ENCODE measurements at places on chromosomes 6 and 20.
A peak's percentile ranks its signal among the peaks of the same experiment; 100 is the strongest.

DNA sequence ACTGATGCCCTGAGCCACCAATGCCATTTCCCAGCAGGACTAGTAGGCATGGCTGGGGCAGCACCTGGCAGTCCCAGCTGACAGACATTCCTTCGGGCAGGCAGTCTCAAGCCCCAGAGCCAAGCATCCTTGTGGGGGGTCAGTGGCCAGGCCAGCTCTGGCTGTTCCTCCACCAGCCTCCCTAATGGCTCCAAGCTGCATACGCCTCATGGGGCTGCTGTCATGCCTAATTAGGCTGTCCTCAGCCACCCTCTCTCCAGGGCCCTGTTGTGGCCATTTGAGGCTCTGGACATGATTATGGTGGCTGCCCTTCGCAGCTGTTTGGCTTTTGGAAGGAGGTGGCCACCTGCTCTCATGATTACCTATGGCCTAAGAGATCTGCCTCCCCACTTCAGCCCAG, 79.4 kb downstream of the DLGAP4 start:
- DNase-seq = no peak

- DNase-seq = no peak
Observed at GRCh38 chr20:58094698-58095097, 133.8 kb downstream of the ANKRD60 start.

GRCh38 chr6:44808148-44808547, 420.6 kb downstream of the CDC5L start:
- DNase-seq = peak; percentile 14

DNA sequence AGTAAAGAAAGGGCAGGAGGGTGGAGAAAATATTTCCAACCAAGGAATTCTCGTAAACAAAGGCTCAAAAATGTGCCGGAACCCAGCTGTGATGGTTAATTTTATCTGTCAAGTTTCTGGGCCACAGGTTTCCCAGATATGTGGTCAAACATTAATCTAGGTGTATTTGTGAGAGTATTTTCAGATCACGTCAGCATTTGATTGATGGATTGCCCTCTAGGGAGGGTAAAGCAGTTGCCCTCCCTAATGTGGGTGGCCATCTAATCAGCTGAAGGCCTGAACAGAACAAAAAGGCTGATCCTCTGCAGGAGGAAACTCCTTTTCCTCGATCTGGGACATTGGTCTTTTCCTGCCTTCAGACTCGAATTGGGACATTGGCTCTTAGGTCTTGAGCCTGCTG, 298.7 kb upstream of the TCF21 start:
- DNase-seq = no peak

DNA sequence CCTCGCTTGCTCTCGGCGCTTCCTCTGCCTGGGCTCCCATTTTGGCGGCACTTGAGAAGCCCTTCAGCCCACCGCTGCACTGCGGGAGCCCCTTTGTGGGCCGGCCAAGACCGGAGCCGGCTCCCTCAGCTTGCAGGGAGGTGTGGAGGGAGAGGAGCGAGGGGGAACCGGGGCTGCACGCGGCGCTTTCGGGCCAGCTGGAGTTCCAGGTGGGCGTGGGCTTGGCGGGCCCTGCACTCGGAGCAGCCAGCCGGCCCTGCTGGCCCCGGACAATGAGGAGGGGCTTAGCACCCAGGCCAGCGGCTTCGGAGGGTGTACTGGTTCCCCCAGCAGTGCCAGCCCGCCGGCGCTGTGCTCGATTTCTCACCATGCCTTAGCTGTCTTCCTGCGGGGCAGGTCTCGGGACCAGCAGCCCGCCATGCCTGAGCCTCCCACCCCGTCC, 10.2 kb upstream of the SRPK1 start:
- no peak for DNase-seq

DNA sequence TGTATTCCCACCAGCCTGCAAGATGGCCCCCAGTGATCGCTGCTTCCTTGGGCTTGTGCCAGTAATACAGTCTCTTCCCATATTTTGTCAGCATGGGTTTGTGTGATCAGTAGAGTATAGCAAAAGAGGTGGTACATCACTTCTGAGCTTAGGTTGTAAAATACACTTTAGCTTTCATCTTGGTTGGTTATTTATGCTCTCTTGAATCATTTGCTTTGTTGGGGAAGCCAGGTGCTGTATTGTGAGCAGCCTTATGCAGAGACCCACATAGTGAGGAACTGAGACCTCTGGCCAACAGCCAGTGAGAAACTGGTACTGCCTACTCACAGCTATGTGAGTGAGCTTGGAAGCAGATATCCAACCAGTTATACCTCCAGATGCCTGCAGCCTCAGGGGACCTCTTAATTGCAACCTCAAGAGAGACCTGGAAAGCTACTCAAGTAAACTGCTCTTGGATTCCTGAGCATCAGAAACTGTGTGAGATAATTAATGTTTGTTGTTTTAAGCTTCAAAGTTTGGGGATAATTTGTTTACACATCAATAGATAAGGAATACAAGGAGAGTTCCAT, 229.3 kb downstream of the FARS2 start:
- DNase-seq = no peak

DNA sequence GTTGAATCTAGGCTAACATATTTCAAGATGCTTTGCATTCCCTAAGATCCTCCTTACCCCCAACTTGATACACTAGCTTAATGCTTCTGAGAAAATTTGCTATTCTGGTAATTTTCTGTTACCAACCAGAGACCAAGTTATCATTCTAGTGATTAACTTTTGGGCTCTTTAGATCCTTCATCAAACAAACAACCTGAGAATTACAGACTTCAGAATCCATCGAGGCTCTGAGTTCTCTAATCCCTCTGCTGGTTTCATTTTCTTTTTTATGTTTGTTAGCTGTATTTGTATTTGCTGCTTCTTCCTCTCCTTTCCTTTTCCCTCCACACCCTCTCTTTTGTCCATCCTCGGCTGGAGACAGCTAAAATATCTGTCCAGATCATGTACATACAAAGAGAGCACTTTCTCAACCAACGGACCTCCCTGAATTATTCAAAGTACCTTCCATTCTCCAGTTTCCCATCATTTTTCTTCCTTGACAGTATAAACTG, 98.7 kb upstream of the RIPOR2 start:
- DNase-seq = no peak

DNA sequence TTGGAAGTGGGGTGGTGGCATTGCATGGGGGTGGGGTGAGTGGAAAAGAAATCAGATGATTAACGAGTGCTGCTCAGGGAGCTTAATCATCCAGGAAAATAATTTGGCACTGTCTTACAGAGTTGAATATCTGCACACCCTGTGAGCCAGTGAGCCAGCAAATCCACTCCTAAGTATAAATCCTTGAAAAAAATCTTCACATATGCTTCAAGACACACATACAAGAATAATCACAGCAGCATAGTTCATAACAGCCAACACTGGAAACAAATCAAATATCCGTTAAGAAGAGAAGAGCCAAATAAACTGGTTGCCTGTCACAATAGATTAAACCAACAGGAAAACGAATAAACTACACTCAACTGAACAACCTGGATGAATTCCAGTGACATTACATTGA, 62.8 kb downstream of the SAMD3 start:
- DNase-seq = peak; percentile 16

GRCh38 chr6:89122625-89123024, 4.8 kb upstream of the SRSF12 start:
- DNase-seq = peak; percentile 41

GRCh38 chr20:23147964-23148730, 62.0 kb upstream of the CD93 start:
- peak; percentile 88 for DNase-seq

DNA sequence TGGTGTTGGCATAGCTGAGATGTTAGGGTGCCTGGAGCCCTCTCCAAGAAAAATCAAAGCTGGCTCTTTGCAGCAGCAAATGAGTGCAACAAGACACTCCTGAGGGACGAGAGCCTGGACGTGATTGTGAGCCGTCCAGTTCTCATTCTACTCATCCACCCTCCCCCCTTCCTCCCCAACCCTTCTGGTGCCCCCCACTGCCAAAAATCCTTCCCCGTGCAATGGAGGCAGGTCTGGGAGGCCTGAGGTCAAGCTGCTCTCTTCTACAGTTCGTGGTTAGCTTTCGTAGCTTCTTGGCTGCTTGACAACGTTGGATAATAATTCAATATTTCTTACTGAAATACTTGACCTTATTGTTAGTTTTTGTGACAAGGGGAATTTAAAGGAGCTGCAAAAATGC, 185.3 kb upstream of the SUPT3H start:
- DNase-seq = peak; percentile 78

DNA sequence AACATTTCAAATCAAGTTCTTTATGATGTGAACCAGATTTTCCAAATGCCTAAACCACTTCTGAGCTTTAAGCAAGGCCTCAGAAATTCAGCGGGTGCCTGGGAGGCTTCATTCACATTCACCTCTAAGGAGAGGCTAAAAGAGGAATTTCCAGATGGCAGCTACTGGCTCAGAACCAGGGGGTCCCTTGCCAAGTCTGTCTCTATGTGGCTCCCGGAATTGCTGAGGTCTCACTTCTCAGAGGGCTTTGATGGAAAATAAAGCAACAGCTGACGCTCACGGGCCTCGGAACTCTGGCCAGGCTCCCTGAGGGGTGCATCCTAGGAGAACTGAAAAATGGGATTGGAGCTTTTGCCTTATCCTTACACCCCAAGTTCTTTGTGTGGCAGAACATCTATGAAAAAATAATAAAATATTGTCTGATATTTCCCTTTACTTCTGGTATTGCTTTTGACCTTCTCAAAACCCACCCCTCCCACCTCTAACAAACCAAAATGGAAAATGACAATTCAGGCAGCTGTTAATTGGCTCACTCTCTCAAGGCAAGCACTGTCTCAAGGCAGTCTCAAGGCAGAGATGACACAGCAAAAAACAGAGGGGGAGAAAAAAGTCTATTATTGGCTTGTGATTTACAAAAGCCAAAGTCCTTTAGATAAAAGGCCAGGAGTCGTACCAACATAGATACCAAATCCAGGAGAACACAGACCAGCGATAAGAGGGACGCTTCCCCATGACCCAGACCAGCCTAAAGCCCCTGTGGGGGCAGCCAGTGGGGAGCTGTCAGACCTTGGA, 21.8 kb upstream of the LRRN4 start:
- peak; percentile 49 for DNase-seq

GRCh38 chr6:147699637-147700036, 191.1 kb downstream of the SAMD5 start:
- peak; percentile 58 for DNase-seq

GRCh38 chr6:118918329-118918725, 16.6 kb downstream of the MCM9 start:
- no peak for DNase-seq

DNA sequence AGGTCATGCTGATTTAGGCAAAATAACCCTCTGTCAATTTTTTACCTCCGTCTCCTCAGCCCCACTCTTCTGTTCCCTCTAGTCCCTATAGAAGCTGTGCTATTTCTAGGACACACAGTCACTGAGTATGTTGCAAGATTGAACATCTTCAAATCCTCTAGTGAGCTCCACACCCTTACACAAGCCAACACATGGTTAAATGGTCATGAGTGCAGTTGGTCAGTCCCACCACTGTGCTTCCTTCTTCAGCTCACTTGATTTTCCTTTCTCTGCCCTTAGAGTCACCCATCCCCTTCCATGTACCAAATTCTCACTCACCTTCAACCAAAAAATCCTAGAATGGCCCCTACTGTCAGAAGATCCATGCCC, 48.2 kb upstream of the F13A1 start:
- DNase-seq = no peak

DNA sequence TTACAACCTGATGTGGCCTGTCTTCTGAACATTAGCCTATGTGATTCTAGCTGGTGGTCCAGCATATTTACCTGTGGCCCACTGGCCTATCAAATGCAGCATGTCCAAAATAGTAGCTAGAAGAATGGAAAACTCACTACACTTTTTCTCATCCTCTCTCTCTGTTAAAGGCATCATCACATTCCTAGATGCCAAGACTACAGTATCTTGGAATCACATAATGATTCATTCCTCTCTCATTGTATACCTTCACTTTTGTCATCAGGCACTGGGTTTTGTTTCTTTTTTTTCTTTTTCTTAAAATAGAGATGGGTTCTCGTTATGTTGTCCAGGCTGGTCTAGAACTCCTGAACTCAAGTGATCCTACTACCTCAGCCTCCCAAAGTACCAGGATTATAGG, 45.0 kb downstream of the FAM83B start:
- no peak for DNase-seq

- peak; percentile 12 for DNase-seq
Observed at GRCh38 chr20:62590309-62591121, 51.8 kb upstream of the SLCO4A1 start.

- peak; percentile 72 for DNase-seq
Observed at GRCh38 chr6:140956571-140957369, 1176.0 kb upstream of the GJE1 start.

DNA sequence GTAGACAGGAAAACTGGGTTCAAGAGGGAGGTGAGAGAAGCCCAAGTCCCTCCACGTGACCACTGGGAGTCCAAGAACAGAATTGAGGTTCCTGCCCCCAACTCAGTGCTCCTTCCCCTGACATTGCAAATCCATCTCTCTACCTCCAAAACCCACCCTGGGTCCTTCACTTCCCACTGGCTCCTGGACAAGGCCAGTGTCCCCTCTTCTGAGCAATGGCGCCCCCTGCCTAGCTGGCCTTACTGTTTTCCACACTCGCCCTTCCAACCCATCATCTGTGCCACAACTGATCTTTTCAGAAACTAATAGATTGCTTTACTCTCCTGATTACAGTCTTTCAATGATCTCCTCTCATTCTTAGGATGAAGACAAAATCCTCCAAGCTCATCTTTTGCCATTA, 200.3 kb downstream of the ANKRD60 start:
- no peak for DNase-seq

DNA sequence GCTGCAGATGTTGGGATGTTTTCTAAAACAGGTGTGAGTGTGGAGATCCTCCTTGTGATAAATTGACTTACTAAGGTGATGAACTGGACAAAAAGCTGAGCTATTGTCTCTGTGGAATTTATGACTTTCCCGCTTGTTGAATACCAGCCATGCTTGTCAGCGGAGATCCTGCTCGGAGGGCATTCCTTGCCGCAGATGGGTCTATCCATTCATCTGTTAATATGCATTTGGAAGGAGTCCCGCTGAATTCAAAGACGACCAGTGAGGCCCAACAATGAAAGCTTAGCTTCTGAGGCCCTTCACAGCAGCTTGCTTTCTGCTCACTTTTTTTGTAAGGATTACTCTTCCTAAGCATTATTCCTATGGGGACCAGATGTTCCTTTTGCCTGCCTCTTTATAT, 124.9 kb downstream of the TIAM2 start:
- DNase-seq = peak; percentile 94

DNA sequence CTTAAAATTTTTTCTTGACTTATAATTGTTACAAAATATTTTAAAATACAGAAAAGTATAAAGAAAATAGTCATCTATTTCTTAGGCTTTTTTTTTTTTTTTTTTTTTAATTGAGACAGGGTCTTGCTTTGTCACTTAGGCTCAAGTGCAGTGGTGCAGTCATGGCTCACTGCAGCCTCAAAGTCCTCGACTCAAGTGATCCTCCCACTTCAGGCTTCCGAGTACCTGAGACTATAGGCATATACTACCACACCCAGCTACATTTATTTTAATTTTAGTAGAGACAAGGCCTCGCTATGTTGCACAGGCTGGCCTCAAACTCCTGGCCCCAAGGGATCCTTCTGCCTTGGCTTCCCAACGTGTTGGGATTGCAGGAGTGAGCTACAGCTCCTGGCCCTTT, 5.3 kb upstream of the ACAT2 start:
- DNase-seq = no peak

Measured in fibroblast of upper back skin (primary cell).